ENCODE measurements at places on chromosomes 13 and 19.

GRCh38 chr19:45356760-45357444 lies 13.5 kb downstream of the ERCC2 start:
- no peak for DNase-seq

GRCh38 chr19:262125-262524 lies 29.1 kb downstream of the PLPP2 start:
- DNase-seq: no peak

DNA sequence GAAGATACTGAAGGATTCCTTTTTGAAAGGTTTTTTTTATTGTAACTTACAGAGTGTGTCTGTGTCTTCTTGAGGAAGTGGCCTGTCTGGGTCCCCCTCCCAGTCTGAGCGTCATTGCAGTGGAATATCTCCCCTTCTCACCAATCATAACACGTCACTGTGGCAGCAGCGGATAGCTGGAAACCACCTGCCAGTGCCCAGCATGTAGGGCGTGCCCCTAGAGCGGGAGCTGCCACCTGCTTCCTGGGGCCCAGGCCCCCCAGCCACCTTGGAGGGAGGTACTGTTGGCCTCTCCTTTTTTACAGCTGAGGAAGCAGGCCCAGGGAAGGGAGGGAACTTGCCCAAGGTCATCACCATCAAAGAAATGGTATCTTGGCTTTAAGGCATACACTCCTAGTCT lies 4.6 kb upstream of the DNM2 start:
- no peak for DNase-seq

GRCh38 chr19:1233115-1233667 lies 4.6 kb downstream of the CBARP start:
- no peak for DNase-seq

DNA sequence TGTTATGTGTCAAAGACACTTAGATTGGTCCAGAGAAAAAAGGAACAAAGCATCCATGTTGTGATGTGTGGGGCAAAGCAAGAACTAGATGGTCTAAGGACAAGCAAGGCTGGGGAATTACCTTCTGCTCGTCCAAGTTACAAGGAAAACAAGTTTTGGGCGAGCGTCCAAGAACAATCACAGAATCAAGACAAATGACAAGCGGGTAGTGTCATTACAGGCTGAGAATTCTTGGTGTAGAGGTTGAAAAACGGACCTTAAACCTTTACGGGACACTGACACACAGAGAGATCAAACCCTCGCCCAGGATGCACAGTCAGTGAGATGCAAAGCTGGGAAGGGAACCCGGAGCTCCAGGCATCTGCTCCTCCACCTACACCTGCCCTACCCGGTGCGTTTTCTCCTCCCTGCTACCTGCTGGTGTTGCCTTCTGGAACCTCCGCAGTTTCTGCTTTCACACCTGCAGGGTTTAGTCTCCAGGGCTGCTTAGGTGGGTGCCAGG lies 515 bp upstream of the ZNF324B start:
- DNase-seq: no peak

DNA sequence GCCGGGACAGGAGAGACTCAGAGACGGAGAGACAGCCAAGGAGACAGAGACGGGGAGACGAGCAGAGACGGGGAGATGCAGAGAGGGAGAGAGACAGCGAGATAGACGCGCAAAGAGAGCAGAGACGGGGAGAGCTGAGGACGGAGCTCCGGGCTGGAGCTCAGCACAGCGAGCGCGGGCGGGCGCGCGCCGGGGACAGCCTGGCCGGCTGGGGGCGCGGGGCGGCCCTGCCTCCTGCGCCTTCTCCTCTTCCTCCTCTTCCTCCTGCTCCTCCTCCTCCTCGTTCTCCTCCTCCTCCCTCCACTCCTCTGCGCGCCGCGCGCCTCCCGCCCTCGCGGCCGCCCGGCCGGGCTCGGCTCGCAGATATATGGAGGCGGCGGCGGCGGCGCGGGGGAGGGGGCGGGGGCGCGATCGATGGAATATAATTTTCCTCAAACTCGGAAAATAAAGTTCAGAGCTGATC lies at the start of gene ERFL:
Gene ERFL (minus strand): TSS at position 229 of the 463 bp plus-strand sequence. CDS start 15,530 bp downstream, outside the sequence.
- DNase-seq: no peak

DNA sequence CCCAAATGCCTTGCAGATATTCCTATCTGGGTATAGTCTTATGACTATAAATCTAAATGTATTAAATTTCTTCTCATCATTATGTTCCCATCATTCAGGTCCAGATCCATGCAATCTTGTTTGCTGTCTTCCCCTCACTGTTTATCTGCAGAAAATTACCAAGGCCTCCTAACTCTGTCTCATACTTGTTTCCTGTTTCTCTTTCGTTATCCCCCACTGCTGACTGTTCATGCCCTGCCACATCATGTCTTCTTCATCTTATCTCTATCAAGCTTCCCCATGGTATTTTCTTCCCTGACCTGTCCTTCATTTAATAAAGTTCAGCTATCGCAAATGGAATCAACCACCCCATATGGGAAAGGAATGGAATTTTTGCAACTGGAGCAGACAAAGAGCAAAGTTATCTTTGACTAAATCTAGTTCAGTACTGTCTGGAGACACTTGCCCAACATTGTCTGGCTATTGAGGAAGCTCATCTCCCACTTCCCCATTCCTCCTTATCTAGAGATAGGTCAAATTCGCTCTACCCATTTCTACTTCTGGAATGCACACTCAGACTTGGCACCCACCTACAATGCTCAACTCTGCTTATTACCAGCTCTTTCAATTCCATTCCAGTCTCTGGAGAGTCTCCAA lies 1358.1 kb downstream of the EFNB2 start:
- no peak for DNase-seq

- DNase-seq: no peak
Measured at GRCh38 chr13:18954254-18954653, 227.4 kb downstream of the TUBA3C start.

- DNase-seq: no peak
Measured at GRCh38 chr13:44287958-44288357, 85.7 kb upstream of the SERP2 start.

GRCh38 chr13:112065867-112066623 lies 904 bp upstream of the SOX1 start:
- no peak for DNase-seq

DNA sequence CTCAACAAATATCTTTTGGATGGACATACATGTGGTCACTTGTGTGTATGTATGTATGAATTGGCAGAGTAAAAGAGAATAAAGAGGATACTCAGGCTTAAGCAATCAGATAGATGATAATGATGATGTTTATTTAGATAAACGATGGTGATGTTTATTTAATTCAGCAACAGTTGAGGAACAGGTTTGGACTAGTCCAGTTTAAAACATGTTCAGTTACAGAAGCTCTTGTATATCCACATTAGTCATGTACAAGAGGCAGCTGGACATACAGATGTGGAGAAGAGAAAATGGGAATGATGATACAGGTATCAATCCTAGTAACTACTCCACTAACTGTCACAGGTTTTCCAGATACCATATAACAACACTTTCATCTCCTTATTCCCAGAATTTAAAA lies 232.1 kb downstream of the DIAPH3 start:
- DNase-seq: no peak

DNA sequence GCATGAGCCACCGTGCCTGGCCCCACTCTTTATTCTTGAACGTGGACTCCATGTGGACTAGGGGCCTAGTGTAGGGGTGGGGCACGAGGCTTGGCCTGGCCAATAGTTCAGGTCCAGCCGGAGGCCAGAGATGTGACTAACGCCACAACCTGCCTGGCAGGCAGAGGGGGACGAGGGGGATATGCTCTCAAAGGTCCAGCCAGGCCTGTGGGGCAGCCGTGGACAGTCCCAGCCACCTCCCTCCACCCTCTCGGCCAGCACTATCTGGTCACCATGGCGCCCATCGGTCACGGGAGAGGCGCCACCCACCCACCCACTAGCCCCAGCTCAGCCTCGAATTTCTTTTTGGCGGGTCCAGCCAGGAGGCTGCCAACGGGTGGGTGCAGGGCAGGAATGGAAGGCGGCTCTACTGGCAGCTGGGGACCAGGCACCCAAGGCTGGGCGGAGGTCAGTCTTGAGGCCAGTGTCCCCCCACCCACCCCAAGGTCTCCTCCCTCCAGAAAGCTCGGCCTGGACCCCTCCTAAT lies 2.2 kb upstream of the CERS1 start:
- no peak for DNase-seq

DNA sequence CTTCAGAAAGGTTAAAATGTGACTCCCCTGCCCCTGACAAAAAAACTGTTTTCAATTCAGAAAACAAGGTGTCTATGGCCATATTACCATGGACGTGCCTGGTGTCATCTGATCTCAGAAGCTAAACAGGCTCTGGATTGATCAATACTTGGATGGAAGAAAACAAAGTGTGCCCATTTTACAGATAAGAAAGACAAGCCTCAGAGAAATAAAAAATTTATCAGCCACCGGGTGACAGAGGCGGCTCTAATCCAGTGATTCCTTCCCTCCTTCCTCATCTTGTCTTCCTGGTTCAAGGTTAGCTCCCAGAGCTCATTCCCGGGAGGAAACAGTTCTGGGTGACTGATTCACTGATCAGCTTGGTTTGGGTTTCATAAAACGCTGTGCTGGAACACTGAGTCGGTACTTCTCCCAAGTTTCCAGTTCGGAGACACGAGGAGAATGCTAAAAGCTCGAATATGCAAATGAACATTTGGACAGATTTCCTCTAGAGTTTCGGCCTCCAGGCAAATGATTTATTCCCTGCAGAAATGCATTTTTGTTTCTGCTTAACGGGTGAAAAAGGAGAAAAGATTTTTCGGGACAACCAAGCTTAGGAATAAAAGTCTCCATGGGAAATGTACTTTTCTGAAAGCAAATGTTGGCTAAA lies 211.2 kb downstream of the UQCRFS1 start:
- no peak for DNase-seq

DNA sequence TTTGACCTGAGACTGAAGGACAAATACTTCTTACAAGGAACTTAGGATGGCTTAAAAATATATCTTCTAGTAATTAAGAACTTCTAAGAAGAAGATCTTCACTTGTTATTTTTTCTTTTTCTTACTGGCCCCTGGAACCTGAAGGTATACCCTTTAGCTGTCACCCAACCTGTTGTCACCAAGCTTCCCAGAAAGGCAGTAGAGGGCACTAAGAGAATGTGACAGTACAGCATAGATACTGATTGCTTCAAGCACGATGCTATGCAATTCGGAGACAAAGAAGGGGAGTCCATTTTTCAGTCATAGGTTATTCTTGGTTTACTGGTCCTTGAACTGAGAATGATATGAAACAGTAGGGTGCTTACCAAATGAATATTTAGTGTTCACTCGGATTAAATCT lies 208.3 kb upstream of the PCDH9 start:
- DNase-seq: no peak

- DNase-seq: no peak
Measured at GRCh38 chr13:112248406-112248760, 127.8 kb upstream of the SPACA7 start.

DNA sequence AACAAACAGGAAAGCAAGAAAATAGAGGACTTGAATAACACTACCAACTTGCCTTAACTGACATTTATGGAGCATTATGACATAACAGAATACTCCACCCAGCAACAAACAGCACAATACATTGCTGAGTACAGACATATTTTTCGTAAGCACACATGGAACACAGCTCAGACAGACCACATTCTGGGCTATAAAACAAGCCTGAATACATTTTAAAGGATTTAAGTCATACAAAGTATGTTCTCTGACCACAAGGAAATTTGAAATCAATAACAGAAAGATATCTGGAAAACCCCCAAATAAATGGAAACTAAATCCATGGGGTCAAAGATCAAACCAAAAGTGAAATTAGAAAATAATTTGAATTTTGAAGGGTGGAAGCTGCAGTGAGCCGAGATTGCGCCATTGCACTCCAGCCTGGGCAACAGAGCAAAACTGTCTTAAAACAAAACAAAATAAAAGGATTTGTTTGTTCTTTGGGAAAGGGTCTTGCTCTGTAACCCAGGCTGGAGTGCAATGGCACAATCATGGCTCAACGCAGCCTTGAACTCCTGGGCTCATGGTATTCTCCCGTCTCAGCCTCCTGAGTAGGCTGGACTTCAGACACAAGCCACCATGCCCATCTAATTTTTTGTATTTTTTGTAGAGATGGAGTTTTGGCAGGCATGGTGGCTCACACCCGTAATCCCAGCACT lies 5.6 kb downstream of the ZDHHC20 start:
- no peak for DNase-seq

DNA sequence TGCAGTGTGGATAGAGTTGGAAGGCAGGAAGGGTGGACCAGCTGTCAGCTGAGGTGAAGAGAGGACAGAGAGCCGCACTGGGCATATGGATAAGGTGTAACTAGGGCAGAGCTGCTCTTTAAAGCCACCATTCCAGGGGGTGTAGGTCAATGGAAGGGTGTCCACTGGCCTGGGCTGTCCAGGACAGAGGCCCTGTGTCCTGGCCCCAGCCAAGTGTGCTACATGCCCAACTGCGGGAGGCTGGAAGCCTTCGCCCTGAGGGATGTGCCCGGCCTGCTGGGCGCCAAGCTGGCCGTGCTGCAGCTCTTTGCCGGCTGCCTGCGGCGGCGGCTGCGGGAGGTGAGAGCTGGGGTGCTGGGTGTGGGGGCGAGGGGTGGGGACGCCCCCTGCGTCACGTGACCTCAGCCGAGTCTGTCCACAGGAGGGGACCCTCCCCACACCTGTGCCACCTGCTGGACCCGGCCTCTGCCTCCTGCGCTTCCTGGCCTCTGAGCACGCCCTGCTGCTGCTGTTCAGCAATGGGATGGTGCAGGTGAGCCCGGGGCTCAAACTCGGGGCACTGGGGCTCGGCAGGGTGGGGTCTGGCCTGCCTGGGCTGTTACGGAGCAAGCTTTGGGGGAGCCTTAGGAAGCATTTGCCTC lies 9.8 kb downstream of the PLK5 start:
- DNase-seq: no peak

DNA sequence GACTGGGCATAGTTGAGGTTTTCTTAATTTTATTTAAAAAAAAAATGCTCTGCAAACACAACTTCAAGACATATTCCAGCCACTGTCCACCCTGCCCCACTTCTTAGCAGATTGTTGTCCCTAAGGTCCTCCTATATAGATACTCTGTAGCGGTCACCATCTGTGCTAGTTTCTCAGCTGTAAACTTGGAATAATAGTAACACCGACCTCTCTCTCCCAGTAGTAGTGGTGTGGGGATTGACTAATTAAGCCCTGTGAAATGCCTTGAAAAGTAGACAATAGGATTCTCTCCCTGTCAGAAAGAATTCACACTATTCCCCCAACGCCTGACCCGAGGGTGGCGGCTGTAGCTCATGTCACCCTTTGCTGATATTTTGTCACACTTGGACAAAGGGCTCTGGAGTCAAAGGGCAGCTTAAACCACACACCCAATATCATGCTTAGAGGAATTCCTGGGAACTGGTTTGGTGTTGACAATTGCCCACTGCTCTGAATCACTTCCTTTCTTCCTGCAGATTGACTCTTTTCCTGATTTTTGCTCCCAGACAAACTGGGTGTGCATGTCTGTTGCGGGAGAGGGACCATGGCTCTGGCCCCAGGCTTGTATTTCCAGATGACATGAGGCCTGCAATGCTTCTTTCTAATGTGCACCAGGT lies 9.2 kb upstream of the SERP2 start:
- DNase-seq: no peak

DNA sequence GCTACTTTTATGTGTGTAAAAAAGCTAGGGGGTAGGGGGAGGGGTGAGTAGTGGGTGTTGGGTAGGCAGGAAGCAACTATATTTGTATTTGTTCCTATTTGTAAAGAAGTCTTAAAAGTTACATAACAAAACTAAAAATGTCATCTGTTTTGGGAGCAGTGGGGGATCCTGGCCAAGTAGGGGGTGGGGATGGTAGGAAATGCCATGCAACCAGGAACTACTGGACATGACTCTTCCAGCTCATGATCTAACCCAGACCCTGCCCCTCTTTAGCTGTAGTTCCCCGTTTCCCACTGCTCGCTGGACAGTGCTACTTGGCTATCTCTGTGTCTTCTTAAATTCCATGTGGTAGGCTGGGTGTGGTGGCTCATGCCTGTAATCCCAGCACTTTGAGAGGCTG lies 3.2 kb downstream of the GTF3A start:
- DNase-seq: no peak
